ENCODE measurements at places on chromosomes 2 and 18.
A peak's percentile ranks its signal among the peaks of the same experiment; 100 is the strongest.

DNA sequence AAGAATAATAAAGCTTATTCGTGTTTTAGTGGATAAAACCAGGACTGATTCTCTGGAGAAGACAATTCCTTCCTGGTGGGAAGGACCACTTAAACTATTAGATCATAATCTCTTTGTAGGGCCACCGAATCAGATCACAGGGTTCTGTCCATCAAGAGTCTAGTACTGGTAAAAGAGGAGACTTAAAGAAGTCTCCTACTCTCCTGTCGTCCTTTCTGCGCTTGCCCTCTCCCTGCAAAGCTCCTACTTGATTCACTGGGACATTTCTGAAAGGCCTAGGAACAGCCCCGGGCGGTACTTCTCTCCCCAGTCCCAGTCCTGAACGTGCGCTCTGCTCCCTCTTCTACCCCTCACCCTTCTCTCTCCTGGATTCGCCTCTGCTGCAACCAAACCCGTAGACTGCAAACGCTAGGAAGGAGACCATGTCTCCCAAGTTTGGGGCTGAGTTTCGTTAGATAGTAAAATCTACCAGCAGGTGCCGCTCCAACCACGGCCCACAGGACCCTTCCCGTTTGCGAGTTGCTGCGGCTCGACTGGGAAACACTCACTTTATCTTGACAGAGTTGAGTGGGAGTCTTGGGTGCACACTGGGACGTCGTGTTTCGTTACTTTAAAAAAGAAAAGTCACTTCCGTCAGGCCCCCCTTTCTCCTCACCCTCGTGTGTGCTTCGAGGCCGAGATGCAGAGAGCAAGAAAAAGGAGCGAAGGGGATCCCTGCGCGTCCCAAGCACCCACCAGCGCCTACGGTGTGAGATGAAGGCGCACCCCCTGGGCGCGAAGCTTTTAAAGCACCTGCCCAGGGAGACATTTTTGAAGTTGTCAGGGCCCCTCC is 923 bp downstream of the FIGLA start:
- peak; percentile 67 for DNase-seq

GRCh38 chr18:70329071-70329470 is 40.2 kb downstream of the SOCS6 start:
- no peak for DNase-seq

GRCh38 chr2:25339791-25340180 is 1.9 kb downstream of the DNMT3A start:
- no peak for DNase-seq

GRCh38 chr18:10270151-10270571 is 184.3 kb upstream of the APCDD1 start:
- peak; percentile 39 for DNase-seq

GRCh38 chr18:34775461-34775860 is 65.4 kb downstream of the DTNA start:
- no peak for DNase-seq

GRCh38 chr2:82282111-82282882 is 1977.7 kb upstream of the LRRTM1 start:
- no peak for DNase-seq

DNA sequence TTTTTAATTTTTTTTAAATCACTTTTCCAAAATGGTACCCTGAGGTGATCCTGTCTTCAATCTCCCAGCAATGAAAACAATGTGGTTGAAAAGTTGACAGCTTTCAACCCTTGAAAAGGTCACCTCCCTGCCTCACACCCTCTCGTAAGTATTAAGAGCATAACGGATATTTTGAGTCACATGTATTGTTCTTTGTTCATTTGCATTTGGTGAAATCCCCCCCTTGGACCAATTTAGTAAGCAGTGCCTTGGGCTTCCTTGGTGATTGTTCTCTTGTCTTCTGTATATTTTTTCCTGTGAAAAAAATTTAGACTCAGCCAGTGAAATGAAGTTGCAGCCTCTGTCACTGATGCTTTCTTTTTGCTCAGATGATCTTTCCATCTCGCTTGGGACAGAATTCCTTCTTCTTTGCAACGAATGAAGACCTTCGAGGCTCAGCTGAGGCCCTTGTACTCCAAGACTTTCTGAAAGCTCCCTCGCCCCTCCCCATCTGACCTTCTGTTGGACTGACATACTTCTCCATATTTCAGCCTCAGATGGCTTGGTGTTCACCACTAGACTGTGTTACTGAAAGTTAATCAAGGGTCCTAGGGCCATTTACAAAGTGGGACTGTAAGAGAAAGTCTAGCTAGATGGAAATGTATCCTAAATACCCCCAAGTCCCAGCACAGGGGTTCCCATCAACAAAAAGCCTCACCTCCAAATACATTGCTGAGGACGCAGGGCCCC is 158.4 kb downstream of the BCL2 start:
- DNase-seq, result no peak

DNA sequence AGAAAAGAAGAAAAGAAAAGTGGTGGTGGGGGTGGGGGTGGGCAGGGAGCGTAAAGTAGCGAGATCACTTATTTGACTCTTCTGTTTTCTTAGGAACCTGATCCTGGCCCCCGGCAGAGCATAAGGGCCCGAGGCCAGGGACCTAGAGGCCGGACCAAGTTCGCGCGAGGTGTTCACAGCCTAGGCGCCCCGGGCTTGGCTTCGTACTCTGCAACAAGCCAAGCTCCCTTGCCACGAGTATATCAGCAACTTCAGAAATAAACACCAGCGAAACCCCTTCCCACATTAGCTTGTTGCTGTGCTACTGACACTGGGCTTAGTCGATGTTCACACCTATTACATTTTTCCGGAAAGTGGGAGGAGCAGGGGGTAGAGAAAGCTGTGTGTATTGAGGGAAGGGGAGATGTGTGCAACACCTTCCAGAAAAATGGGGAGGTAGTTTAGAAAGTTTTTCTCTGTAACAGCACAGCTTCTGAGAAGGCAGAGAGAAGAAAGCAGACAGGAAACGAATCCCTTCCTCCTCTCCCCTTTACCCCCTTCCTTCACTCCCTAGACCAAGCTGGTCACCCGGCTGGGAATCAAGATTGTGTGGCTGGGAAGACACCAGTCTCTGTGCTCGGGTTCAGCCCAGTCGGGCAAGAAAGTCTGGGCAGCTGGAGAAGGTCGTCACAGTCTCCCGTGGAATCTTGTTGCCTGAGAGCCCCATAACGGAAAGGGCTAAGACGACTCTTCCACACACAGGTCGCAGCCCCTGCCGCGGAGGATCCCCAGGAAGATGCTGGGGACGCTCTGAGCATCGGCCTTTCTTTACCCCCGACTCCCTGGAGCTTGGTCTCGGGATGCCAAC is 12.0 kb upstream of the SATB2 start:
- DNase-seq, result no peak

DNA sequence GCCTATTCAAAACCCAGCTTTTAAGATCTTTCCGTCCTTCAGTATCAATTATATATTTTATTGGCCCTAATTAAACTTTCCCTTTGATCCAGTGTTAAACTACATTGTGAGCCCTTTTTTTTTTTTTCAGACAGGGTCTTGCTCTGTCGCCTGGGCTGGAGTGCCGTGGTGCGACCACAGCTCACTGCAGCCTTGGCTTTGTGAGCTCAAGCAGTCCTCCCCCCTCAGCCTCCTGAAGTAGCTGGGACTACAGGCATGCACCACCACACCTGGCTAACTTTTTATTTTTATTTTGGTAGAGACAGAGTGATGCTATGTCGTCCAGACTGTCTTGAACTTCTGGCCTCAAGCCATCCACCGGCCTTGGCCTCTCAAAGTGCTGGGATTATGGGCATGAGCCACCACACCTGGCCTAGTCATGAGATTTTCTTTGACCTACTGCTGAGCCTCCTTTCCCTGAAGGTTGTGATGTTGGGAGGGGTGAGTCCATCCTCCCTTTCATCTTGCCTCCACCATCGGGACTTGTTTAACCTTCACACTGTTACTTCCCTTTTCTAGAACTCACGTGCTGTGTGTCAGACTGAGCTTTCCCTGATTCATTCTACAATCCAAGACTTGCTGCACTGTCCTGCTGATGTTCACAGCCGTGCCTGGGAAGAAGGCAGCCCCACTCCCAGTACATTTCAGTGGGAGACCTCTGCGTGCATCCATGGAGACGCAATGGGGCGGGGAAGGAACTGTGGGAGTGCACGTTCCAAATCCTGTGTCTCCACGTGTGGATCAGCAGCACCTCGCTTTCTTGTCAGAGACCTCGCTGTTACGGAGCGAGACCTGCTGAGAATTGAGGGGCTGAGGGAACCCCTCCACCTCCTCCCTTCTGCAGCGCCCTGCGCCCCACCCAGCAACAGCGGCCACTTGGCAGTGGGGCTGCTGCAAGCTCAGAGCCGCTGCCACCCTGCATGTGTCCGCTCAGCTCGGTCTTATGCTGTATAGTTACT is 10.8 kb downstream of the OXER1 start:
- no peak for DNase-seq

DNA sequence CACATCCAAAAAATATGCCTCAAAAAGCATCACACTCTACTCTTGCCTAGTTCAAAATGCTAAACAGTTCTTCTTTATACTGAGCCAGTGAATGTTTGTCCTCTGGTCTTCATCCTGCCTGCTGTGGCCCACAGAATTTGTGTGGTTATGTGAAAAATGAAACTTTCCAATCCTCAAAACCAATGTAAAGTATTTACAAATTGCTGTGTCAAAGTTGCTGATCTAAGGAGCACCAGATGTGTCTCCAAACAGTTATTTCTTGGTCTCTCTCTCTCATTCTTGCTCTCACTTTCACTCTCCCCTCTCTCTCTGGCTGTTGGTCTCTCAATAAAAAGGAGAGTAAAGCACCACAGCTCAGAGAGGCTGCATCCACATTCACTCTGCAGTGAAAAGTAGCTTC is 23.0 kb downstream of the EPHA4 start:
- peak; percentile 27 for DNase-seq

- no peak for DNase-seq
These were observed 14.3 kb downstream of the RBMS1 start for GRCh38 chr2:160479269-160479668.

DNA sequence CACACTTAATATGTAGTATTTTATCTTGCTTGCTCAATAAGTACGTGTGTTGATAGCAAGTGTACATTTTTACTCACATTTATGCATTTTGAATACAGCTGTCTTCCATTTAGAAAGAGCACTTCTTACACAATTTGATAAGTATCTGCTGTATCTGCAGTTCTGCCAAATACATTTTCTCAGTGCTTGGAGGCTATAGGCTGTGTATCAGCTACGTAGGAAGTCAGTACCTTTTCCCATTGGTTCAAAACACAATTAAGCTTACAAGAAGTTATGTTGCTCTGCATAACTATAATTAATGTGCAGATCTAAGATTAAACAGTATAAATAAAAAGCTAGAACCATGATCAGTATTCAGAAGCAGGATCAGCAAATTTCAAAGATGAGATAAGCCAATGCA is 503.6 kb upstream of the SMIM21 start:
- DNase-seq, result no peak

Measured in AG08396 (cell line).